ENCODE measurements at places on chromosomes 5 and 9. TPM values are rescaled to one million over a fixed set of nuclear protein-coding genes. Genes with fewer than 3 reads are reported as not detected.
A peak's percentile ranks its signal among the peaks of the same experiment; 100 is the strongest.

The IFNA13 gene
- not detected for total RNA-seq

The TAF11L12 gene
- total RNA-seq: not detected

The PRSS3 gene
- total RNA-seq: 174 TPM

The MZB1 gene
- total RNA-seq: 23.7 TPM

DNA sequence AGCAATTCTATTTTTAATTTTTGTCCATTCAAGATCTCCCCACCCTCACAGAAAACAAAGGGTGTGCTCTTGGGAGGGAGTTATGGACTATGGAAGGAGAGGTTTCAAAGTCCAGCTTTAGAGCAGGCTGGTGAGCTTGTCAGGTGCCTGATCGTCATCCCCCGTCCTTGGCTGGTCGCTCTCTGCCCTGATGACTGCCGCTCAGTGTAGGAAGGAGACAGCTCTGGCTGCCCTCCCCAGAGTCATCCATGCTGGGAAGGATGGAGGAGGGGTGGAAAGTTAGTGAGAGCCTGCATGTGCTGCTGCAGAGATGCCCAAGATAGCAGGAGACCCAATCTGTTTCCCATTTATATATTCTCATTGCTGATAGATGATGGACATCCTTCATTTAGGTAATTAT, 96.6 kb downstream of the NLN start:
- DNase-seq: peak; percentile 81

GRCh38 chr9:86097510-86098224, 1.7 kb downstream of the GOLM1 start:
- DNase-seq: no peak
